Right renal cortex interstitium (tissue), 3 donors: ENCODE measurements at places on chromosomes 11 and 22.

DNA sequence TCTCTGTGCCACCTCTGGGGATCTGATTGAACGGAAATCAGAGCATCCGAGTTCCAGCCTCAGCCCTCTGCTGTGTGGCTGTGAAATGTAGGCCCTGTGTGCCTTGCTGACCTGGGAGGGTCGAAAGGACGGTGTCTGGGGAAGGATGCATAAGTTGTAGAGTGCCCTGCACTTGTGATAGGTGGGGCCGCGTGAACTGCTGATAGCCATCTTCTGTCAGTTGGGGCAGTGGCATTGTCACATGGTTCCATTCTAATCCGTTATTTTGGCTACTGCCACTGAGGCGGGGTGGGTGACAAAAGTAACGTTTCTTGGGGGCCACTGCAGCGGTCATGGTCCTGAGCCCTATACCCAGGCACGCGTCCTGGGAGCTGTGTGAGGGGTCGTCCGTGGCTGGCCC lies 63.4 kb downstream of the LRP5 start:
- no peak for DNase-seq

DNA sequence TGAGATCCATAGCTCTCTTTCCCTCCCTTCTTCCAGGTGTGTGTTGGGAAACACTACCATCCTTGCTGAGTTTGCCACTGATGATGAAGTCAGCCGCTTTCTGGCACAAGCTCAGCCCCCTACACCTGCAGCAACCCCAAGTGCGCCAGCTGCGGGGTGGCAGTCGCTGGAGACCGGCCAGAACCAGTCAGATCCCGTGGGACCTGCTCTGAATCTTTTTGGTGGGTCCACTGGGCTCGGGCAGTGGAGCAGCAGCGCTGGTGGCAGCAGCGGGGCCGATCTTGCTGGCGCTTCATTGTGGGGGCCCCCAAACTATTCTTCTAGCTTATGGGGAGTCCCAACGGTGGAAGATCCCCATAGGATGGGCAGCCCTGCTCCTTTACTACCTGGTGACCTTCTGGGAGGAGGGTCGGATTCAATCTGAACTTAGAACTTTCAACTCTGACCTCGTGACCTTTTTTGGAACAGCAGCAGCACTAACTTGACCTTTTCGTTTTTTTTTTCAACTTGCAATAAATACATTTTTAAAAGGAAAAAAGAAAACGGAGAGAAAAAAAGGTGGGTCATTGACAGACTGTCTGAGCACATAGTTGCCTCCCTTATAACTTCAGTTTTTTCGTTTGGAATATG lies 23.4 kb upstream of the ADSL start:
- DNase-seq, result no peak

- DNase-seq, result no peak
These were observed 119.7 kb downstream of the CWF19L2 start for GRCh38 chr11:107337917-107338316.

- DNase-seq, result no peak
These were observed 948 bp downstream of the TNKS1BP1 start for GRCh38 chr11:57323855-57324153.

GRCh38 chr11:9005087-9005486 lies 1.3 kb upstream of the NRIP3 start:
- DNase-seq, result no peak

DNA sequence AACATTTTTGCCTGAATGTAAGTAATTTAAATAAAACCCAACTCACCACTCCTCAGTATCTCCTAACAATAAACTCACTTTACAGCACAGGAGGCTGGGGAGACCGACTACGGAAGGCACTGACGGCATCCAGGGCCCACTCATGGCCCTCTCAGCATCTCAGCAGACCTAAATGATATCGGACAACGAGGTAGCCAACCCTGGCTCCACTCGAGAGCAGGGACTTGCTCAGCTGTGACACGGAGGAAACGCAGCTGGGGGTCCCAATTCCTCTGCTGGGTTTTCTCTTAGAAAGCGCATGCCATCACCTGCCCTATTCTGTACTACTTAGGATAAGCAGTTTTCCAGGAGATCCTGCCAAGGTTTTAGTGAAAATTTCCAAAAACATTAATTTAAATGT lies 109.1 kb upstream of the BID start:
- no peak for DNase-seq

- no peak for DNase-seq
These were observed 54.8 kb upstream of the CREB3L1 start for GRCh38 chr11:46222490-46223251.

DNA sequence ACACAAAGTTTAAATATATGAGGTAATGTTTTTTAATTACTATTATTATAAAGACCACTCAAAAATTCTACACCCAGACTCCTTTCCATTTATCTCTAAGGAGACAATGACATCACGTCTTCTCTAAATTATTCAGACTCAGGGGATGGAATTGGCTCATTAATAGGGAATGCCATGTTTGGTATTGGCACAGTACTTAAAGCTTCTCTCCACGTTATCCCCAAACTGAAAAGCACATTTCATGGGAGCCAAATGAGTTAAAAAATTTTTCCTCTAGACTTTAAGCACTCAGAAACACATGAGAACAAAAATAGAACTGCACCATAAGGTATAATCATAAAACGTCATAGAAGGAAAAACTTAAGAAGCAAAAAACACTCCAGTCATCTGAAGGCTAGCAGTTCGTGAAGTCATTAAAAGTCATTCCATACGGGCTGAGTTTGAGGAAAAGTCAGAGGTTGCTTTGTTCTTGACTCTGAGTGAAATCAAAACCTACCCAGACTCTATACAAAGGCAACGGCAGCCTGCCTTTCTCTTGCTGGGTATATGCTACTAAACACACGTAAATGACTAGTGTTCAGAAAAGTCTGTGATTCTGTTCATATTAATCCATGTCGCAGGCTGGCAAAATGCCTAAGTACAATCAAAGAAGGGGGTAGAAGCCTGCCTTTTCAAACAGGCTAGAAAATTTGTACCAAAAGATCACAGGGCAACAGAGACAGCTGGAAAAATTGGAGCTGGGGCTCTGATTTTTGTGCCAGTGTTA lies 8.7 kb upstream of the MPPED2 start:
- no peak for DNase-seq

DNA sequence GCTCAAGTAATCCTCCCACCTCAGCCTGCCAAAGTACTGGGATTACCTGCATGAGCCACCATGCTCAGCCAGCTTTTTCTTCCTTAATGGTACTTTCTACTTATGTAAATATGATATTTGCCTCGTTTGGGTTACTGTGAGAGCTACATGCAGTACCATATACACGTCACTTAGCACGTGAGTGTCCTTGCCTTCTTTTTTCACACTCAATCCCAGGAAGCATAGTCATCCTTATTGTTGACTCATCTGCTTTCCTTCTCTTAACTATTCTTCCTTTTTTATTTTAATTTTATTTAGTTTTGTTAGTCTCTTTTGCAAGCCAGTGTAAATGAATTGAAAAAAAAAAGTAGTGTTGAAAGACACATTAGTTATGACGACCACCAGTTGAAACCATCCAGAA lies 205.9 kb downstream of the HIPK3 start:
- no peak for DNase-seq

GRCh38 chr11:12161137-12161536 lies 50.7 kb downstream of the MICAL2 start:
- DNase-seq, result no peak

- no peak for DNase-seq
These were observed 43.4 kb upstream of the A4GALT start for GRCh38 chr22:42763965-42764480.

GRCh38 chr11:19436932-19437331 lies 196.2 kb upstream of the E2F8 start:
- no peak for DNase-seq

- no peak for DNase-seq
These were observed 118.2 kb upstream of the CRYBB3 start for GRCh38 chr22:25081409-25081824.

DNA sequence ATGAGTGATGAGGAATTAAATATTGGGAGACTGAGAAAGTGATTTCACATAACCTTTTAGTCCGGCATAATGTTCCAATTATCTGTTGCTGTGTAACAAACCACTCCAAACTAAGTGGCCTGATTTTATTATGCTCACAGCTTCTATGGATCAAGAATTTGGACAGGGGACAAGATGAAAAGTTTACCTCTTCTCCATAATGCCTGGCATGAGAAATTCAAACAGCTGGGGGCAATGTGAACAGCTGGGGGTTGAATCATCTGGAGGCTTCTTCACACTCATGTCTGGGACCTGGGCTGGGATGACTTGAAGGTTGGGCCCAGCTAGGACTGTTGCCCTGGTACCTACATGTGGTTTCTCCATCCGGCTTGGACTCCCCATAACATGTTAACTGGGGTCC lies 99.4 kb upstream of the DRD2 start:
- DNase-seq, result no peak

DNA sequence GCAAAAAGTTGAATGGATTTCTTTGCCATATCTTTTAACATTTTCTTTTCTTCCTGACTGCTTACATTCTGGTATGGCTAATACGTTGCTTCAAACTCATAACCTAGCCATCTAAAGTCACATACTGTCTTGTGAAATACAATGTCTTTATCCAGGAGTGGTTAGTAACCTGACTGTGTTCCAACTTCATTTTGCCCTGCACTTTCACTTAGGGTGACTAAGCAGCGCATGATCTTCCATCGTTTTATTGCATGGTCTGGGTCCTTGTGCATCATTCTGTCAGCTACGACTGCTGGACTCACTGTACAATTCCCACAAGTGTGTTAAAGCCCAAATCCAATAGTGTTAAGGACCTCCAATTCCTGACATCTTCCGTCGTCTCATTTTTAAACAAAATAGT lies 403.2 kb downstream of the NTM start:
- DNase-seq, result no peak
